ENCODE measurements at places on chromosomes 1 and 21.

- DNase-seq, result no peak
Measured at GRCh38 chr1:94122201-94122970, 1.4 kb upstream of the ABCA4 start.

GRCh38 chr1:1703796-1704195 is 11.2 kb upstream of the SLC35E2B start:
- DNase-seq, result no peak

- no peak for DNase-seq
Measured at GRCh38 chr1:8157765-8158164, 131.7 kb upstream of the ERRFI1 start.

- DNase-seq, result no peak
Measured at GRCh38 chr1:113103977-113104376, 31.0 kb downstream of the LRIG2 start.

DNA sequence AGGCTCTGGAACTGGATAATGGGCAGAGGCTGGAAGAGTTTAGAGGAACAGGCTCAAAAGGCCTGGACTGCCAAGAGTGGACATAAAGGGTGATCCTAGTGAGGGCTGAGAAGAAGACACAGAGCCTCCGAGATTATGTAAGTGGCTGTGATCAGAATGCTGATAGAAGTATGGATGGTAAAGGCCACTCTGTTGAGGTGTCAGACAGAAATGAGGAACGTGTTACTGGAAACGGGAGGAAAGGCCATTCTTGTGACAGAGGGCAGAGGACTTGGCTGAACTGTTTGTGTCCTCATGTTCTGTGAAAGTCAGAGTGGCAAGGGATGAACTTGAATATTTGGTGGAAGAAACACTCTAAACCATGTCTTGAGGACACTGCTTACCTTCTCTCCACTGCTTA is 6.7 kb upstream of the ABCG1 start:
- DNase-seq, result no peak

DNA sequence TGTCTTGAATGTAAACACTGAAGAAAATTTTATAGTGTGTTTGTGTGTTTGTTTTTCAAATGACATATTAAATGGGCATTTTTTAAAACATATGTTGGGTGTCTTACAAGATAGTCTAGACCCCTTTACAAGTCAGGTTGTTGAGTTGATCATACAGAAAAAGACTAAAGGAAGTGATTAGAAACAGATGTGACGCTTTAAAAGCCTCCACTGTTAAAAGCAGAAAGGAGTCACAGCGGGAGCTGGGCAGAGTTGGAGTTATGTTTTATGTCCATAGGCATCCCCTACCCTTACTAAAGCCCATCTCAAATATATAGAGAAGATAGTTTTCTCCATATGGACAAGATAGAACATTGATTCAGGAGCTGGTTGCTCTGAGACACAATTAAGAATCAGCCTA is 393.9 kb downstream of the PLPP3 start:
- DNase-seq, result no peak

All from Panc1 (cell line).